ENCODE measurements at places on chromosomes 6 and 20. TPM values are rescaled to one million over a fixed set of nuclear protein-coding genes. Genes with fewer than 3 reads are reported as not detected.
A peak's percentile ranks its signal among the peaks of the same experiment; 100 is the strongest.

- H3K4me3 ChIP-seq = no peak overlapping the region
- no peak overlapping the region for H3K27ac ChIP-seq
- no peaks in the 10 kb centered on the region for H3K4me1 ChIP-seq
- DNase-seq = peak; percentile 86
- H3K36me3 ChIP-seq = no peaks in the 10 kb centered on the region
Observed at GRCh38 chr20:60900618-60901017, 351.4 kb upstream of the CDH4 start.

- peak overlapping the region; percentile 43 for H3K4me3 ChIP-seq
- no peaks in the 10 kb centered on the region for H3K27me3 ChIP-seq
- peak overlapping the region; percentile 87 for H3K27ac ChIP-seq
- DNase-seq = peak; percentile 97
- peaks cover 32% of the 10 kb centered on the region for H3K4me1 ChIP-seq
Observed at GRCh38 chr6:89035252-89036101, 45.1 kb upstream of the PNRC1 start.

The ADGB gene
- not detected for total RNA-seq

The KHDRBS2 gene
- total RNA-seq = not detected

The MUCL3 gene
- not detected for total RNA-seq

All from esophagus muscularis mucosa (tissue), 4 donors.